Fibroblast of skin of abdomen (primary cell): ENCODE measurements at places on chromosomes 2 and 18.

DNA sequence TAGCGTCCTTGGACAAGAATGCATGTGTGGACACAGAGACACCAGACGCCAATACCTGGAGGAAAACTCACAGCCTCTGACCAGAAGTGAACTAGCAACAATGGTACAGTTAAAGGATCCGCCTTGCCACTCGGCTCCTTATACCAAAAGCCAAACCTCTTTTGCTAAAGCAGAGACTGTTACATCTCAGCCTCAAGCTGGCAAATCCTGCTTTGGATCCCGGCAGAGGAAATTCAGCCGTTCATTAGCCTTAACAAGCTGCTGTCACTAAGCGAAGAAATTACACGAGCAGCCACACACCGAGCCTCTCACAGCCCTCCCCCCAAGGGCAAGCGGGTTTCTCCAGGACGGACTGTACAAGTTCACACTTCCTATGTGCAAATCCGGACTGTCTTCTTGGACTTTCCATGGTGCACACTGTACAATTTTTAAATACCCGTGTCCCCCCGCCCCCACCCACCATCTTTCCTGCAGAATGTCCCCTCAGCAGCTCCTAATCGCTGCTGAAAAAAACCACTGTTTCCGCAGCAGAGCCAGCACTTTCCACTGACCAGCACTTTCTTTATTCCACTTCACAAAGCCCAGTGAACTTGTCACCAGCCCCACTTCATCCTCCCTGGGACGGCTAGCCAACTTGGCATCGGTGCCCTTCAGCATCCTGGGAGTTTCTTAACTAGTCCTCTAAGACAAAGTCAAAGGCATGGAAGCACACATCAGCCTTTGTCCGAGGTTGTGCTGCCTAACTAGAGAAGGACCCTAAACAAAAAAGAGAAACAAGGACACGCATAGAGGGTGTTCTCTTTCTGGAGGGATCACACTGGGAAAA is 1.5 kb downstream of the KLF7 start:
- DNase-seq = peak; percentile 66

DNA sequence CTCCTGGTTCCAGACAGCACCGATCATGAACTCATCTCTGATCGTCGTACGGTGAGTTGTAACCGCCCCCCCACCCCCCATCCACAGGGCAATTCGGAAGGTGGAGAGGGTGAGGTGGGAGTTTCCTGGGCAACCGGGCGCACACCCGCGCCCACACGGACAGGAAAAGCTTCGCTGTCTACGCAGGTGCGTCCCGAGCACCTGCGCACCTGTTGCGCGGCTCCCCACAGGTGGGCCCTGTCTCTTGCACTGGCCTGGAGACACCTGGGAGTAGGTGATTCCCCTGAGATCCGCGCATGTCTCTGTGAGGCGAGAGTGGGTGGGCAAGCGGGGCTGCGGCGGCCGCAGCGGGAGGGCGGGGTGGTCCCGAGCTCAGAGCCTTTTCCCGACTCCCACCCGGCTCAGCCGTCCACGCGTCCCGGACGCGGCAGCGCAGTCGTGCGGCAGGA is 459 bp upstream of the ATP6V1C2 start:
- no peak for DNase-seq

DNA sequence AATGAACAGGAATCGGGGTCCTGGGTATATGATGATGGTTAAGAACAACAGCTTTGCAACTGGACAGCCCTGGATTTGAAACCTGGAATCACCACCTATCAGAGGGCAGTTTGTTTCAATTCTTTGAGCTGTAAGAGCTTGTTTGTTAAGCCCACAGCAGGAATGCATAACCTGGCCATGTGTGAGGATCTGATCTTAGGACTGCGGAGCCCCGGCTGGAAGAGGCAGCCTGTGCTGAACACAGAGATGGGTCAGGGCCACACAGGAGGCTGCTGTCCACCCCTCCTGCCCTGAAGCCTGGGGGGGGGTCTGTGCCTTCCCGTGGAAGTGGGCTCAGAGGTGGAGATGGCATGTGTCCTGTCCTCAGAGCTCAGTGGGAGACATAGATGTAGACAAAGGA is 24.3 kb downstream of the TPO start:
- no peak for DNase-seq

DNA sequence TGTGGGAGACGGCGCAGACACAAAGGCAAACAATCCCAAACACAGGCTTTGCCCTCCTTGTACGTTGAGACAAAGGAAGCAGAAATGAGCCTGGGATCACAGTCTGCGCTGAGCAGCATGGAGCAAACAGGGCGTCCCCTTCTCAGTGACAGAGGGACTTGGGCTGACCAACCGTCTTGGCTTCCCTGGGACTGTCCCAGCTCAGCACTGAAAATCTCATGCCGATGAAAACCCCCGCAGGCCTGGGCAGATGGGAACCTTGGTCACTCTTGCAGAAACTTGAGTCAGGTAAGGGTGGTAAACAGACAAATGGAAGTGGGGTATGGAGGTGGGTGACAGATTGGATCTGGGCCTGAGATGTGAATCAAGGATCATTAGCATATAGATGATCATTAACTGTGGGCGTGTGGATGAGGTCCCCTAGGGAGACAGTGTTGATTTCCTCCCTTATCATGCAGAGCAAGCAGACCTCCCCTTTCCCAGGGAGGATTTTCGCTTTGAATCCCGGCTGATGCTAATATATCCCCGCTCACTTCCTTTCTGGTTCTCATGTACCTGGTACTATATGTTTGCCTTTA is 19.1 kb upstream of the SH3BP4 start:
- no peak for DNase-seq

GRCh38 chr2:160051371-160051800 is 11.0 kb downstream of the PLA2R1 start:
- DNase-seq = no peak

DNA sequence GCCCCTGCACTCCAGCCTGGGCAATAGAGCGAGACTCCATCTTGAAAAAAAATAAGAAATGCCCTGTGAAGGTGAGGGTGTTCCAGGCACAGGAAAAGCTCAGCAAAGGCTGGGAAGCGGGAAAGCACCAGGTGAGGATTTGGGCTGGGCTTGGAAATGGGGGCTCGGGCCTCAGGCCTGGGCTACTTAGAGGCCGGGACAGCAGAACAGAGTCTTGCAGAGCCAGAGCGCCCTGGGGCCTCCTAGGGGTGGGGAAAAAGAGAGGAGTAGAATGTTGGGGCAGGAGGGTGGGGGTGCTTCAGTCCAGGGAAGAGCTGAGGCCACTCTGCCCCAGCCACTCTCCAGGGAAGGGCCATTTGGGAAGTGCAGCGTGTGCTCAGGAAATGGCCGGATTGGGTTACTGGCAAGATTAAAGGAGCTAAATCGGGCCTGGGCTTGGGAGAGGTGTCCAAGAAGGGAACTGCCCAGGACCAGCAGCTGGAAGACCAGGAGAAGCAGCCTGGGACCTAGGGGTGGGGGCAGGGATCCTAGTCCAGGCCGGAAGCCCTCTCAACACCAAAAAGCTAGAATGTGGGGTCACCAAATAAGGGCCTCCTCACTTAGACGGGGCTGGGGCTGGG is 13.8 kb upstream of the DES start:
- no peak for DNase-seq

GRCh38 chr2:184452907-184453306 is 145.4 kb upstream of the ZNF804A start:
- no peak for DNase-seq

DNA sequence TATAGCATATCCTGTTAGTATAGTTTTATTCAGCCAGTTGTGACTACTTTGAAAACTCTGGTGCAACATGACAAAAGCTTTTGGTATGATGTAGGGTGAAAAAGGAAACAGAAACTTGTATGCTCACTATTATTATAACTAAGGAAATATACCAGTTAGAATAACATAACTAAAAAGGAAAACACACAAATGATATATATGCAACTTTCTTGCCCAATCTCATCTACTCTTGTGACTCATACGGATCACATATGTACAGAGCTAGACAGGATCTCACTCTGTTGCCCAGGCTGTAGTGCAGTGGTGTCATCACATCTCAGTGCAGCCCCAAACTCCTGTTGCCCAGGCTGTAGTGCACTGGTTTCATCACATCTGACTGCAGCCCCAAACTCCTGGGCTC is 12.4 kb upstream of the TLK1 start:
- DNase-seq = peak; percentile 9

GRCh38 chr2:172643142-172643541 is 87.3 kb downstream of the PDK1 start:
- DNase-seq = no peak

GRCh38 chr2:196173505-196173904 is 2.1 kb upstream of the STK17B start:
- no peak for DNase-seq

DNA sequence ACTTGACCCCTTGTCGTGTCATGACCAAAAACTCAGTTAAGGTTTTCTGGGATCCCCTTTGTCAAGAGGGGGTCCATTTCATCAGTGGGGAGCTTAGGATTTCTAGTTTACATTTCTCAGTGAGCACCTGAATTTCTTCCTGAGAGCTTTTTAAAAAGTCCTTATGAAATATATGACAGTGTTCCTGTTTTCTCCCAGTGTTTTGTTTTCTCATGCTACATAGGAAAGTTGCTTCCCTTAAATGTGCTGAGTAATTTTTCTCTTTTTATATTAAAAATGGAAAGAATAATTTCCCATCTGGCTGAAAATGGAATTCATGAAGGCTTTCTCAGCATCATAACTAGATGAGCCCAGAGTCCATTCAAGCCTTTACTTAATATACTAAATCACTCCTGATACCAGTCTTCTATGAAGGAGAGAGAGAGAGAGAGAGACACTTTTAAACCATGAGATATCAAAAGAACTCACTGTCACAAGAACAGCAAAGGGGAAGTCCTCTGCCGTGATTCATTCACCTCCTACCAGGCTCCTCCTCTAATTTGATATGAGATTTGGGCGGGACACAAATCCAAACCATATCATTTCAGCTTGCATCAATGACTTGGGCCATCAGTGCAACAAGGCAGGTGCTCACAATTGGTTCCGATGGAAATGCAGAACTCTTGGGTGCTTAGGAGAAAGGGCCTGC is 61.1 kb downstream of the XRCC5 start:
- DNase-seq = no peak

- DNase-seq = peak; percentile 81
These were observed 24.7 kb upstream of the COLEC12 start for GRCh38 chr18:525036-525797.

DNA sequence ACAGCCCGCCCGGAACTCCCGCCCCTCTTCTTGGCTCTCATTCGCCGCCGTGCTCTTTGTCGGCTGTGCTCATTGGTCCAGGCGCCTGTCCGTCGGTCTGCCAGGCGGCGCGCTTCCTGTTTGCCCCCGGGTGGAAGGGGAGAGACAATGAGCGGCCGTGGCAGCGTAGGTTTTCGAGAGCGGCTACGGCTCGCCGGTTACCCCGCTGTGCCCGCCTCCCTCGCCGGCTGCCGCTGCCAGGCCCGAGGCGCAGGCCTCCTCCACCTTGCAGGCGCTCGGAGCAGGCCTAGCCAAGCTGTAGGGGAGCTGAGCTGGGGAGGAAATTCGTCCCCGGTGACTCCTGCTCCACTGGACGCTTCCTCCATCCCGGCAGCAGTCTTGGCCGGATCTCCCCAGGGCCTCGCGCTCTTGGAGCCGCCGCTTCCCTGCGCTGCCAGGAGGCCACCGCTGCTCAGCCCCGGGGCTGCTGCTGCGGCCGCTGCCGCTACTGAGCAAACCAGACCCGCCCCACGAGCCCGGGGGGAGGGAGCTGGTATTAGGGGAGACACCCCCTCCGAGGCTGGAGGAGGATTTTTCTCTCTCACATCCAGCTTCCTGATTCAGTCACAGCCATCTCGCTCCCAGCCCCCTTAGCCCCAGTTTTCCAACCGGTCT is at the start of gene SP3:
SP3 (minus strand) TSS at position 2 of the 654 bp plus-strand sequence. CDS start 202 bp downstream, outside the sequence.
- peak; percentile 98 for DNase-seq

- no peak for DNase-seq
These were observed 111.9 kb downstream of the OSR1 start for GRCh38 chr2:19246496-19246895.

DNA sequence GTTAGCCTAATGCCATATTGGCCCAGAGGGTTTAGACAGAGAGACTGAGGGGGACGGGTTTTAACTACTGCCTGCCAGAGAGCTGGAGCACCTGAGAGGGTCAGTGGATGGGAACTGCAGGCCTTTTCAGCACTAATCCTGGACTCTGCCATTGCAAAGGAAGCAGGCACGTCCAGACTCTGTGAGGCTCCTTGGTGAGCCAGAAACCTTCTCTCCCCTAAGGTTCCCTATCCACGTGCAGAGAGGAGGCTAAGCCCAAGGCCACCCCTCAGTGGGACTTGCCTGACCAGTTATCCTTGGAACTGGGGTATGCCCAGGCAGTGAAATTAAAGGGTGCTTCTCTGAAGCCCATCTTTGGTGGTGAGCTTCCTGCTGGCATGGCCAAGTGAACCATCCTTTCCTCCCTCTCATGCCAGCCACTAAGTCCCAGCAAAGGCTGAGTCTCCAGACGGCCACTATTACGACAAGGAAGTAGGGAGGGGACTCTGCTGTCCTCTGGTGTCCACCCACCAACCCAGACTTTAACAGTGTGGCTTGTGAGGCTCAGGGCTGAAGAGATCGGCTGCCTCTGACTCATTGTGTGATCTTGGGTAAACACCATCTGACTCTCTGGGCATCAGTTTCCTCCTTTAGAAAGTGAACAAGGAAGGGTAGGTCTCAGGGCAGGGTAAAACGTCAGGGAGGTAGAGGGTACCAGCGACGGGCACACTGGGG is 3.9 kb upstream of the MLPH start:
- peak; percentile 45 for DNase-seq

GRCh38 chr2:100674666-100675065 is 111.9 kb downstream of the PDCL3 start:
- DNase-seq = no peak

DNA sequence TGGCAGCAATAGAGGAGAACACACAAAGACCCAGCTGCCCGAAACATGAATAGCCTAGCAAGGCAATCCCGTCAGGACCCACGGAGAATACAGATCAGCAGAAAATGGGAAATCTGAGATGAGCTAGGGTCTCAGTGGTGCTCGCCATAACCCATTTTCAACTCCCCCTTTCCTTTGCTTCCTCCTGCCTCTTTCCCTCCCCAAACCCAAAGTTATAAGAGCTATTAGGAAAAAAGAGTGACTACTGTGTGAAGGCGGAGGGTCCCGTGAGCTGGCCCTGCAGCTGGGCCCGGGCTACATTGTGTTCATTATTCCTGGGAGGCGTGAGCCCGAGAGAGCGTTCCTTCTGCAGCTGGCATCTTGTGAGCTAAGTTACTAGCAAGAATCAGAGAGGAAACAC is 118.4 kb downstream of the PID1 start:
- no peak for DNase-seq
